ENCODE measurements at places on chromosomes 6 and 20.

- DNase-seq = no peak
Measured at GRCh38 chr20:50980071-50980681, 21.6 kb downstream of the MOCS3 start.

DNA sequence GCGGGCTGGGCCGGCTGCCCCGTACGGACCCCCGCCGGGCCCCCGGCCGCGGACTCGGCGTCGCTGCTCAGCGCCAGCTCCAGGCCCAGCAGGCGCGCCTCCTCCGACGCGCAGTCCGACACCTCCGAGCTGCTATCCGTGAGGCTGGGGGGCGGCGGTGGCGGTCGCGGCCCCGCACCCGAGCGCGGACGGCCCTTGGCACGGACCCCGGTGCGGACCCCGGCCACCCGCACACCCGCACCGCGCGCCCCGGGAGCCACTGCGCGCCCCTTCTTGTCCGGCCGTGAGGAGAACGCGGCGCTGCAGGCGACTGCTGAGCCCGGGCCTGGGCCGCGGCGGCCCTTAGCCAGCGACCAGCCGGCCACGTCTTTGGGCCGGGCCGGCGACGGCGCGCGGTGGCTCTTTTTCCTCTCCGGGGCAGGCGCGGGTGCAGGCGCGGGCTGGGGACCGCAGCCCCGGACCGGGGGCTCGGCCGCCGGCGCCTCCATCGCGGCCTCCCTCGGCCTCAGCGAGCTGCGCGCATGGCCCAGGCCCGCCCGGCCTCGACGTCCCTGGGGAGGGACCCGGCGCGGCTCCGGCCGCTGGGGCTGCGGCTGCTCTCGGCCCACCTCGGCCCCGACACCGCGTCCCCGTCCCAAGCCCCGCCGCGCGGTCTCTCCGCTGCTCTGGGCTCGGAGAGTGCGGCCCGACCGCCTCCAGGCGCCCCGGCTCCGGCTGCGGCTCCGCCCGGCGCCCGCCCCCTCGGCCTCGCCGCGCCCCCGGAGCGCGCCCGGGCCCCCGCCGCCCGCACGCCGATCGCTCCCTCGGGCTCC, 12.9 kb upstream of the TLDC2 start:
- DNase-seq = no peak

DNA sequence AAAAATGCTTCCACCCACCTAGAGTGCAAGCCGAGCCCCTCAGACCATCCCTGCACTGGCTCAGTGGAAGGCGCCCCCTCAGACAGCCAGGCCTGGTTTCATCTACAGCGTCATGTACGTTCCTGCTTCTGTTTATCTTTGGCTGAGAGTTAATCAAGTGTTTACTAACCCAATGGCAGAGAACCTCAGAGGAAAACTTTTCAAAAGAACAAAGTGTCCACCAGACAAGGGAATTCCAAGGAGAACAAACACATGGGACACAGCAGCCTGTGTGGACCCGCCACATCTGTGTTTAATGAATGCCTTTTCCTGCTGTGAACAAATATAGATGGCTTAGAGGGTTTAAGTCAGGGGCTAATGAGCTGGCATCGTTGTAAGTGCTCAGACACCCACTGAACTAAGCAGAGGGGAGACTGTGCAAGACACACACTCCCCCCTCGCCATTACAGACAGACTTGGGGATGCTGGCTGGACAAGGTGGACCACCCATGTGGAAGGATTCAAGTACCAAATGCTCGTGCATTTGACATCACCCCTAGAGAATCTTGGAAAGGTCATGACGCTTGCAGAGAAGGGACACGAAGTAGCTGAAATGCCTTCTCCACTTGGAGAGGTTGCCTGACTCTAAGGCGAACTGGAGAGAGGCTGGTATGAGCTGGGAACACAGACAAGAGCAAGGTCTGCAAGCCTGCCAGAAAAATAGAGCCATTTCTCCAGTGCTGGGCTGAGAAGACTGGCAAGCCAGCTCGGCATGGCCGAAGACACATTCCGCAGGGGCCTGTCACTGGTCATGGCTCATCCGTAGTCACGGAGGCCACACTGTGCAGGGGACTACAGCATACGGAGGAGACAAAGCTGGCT, 53.5 kb upstream of the NXT1 start:
- no peak for DNase-seq

DNA sequence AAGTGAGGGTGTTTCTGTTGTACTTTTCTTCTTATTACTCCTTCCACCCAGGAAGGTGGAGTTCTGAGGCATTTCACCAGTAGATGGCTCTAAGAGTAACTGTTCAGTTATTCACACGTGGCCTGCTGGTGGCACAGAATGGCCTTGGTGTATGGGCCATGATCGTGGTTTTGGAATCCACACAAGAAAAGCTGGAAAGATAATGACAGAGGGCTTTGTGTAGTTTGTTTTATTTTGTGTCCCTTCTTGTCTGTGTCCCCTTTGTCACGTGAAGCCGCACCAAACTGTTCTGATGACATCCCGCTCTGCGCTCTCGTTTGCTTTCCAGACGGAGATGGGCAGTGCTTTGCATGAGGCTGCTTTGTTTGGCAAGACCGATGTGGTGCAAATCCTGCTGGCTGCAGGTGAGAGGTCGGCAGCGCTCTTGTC, 93.4 kb downstream of the ANKS1A start:
- DNase-seq = no peak

DNA sequence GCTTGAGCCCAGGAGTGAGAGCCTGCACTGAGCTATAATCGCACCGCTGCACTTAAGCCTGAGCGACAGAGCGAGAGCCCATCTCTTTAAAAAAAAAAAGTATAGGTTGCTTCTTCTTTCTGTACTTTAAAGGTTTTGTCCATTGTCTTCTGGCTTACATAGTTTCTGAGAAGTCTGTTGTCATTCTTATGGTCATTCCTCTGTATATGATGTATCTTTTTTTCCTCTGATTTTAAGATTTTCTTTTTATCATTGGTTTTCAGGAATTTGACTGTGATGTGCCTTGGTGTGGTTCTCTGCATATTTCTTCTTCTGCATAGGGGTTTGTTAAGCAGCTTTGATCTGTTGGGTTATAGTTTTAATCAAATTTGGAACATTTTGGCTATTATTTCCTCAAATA, 29.1 kb downstream of the QRSL1 start:
- DNase-seq = no peak

GRCh38 chr6:117536317-117536716, 53.8 kb downstream of the DCBLD1 start:
- no peak for DNase-seq

DNA sequence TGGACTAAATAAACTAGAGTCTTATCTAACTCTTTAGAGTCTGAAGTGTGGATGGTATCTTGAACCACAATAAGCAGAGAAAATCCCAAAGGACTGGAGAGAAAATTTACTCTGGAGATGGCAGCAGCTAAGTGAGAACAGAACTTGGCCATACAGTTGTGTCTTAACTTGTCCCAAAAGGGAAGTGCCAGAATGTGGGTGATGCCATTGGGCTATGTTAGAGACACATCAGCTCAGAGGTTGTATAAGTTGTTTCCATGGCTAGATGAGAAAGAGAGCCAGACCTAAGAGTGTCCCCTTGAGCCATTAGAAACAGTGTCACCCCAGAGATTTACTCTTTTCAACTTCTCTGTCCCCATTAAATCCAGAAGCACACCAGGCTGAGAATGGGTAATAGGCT, 36.2 kb downstream of the FOXO3 start:
- no peak for DNase-seq

GRCh38 chr6:35041086-35041861, 99.9 kb downstream of the TCP11 start:
- no peak for DNase-seq

DNA sequence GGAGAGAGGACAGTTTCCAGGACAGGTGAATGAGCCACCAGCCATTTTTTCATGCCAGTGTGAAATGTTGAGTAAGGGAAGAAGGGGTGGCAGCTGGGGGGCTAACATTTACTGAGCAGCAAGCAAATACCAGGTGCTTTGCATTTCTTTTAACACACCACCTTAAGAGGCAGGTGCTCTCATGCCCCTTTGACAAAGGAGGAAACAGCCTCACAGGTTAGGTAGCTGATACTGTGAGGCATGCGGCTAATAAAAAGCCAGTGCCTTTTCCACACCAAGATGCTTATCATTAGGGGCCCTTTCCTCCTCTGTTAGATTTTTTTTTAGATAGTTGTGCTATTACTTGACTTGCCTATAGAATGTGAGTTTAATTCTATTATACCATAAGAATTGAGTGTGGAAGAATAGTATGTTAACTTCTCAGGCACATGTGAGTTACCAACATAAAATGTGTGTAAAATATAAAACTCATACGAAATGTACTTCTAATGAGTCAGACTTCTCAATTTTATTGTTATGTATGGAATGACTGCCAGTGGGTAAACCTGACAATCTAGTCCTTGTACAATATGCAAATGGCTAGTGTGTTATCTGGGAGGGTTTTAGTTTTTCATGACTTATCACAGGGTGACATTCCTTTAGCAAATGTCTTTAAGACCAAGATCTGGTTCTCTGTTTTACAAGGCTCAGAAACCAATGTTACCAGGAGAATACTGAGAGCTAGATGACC, 260.0 kb downstream of the TMEM242 start:
- no peak for DNase-seq

GRCh38 chr6:37874726-37875125, 55.2 kb downstream of the ZFAND3 start:
- no peak for DNase-seq

GRCh38 chr20:37527638-37528445, at the start of gene BLCAP:
Gene BLCAP, minus strand, starts transcription at chr20:37527876. Its CDS starts 8,702 bp downstream, at chr20:37519174.
- DNase-seq = peak; percentile 92

GRCh38 chr6:167682125-167682524, 144.6 kb upstream of the AFDN start:
- no peak for DNase-seq

DNA sequence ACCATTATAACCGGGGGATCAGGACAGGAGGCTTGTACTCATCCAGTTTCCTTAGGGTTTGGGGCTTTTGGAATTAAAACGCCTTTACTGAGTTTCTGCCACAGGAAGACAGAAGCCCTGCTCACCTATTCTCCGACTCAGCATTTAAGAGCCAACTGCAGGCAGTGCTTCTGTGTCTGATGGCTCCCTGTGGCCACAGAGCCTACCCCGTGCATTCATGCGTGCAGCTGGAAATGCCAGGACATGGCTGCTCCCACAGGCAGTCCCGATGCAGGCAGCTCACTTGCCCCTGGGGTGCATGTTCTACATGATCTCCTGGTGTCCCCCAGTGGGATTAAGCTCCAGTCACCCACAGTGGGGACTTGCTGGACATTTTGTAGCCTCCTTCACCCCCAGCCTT, 22.2 kb downstream of the ZNF831 start:
- no peak for DNase-seq

DNA sequence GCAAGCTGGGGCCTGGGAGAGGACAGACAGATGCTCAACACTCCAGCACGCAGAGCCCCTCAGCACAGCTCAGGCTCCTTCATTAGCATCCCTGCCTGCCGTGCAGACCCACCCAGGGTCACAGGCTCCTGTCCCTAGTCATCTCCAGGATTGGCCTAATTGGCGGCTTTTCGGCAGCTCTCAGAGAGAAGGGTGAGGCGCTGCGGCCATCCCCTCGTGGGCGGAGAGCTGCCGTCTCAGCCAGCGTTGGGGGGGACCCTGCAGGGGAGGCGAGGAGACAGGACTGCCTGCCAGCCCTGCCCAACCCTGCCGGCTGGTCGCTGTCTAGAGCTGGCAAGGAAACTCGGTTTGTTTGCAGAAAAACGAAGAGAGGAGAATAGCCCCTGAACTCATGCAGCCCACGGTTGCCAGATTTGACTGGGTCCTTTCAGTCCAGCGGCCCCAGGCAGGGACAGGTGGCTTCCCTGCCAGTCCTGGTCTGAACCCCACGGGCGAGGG, 26.8 kb downstream of the BHLHE23 start:
- DNase-seq = no peak

DNA sequence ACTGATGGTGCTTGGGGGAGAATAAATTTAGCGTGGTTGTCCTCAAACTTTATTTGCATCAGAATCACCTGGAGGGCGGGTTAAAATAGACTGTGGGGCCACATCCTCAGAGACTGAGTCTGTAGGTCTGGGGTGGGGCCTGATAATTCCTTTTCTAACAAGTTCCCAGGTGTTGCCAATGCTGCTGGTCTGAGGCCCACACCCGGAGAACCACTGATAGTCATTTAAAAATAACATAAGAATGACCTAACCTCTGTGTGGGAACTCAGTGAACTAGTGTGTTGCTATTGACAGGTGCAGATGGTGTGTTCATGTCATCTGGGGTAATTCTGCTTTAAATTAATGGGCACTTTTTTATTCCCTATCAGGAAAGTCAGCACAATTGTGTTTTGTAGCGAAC, 64.8 kb downstream of the RTN4IP1 start:
- no peak for DNase-seq

DNA sequence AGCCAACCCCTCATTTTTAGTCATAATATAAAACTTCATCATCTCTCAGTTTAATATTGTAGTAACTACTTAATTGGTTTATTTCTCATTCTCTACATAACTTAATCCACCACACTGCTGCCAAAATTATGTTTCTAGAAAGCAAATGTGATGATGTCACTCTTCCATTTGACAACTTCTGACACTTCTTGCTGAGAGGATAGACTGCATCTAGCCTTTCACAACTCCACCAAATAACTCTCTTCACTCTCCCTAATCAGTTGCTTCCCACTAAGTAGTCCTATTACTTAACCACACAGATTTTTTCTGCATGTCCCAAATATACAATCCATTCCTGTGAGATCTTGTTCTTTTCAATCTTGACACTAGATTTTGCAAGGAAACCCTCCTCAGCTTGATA, 951.3 kb downstream of the EPHA7 start:
- DNase-seq = no peak

GRCh38 chr20:33407251-33407650, 5.9 kb upstream of the CDK5RAP1 start:
- DNase-seq = no peak

GRCh38 chr6:131949909-131950766, 1.0 kb downstream of the CCN2 start:
- DNase-seq = no peak

DNA sequence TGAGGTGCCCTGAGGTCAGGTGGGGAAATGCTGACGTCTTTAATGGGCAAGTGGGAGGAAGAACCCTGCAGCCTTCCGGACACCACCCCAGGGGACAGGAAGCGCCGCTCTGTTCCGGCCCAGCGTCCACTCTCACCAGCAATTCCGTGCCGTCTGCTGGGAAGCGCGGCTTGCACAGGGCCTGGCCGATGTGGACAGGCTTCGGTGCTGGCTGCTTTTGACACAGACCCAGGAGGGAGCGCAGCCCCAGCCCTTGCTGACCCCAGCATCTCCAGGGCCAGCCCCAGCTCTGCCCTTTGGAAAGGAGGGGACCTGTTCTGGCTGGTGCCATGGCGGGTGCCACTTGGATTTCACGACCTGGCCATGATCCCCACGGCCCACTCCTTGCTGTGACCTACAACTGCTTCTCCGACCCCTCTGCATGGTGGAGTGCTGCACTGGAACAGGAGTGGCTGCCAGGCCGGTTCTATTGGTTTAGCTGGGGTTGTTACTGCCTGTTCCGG, 123.2 kb downstream of the DLL1 start:
- DNase-seq = no peak
